BE2C (cell line): ENCODE measurements at places on chromosomes 3 and 15.

DNA sequence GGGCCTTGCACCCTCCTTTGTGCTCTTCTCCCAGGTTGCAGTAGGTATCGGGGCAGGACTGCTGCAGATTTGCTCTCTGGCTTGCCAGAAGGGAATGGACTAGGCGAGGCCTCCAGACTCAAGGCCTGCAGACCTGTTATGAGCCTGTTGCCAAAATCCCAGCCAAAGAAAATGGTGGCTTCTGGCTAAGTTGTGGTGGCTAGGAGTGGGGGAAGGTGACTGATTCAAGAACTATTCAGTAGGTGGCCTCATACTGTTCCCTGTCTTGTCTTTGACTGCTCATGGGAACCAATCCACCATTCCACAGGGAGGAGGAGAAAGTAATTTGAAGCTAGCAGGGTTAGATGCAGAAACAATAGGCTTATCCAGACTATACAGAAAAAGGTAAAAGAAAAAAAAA, 380.4 kb upstream of the PROK2 start:
- DNase-seq = no peak

- DNase-seq = peak; percentile 47
Observed at GRCh38 chr3:14847613-14848541, 29.1 kb downstream of the FGD5 start.

- DNase-seq = no peak
Observed at GRCh38 chr3:124007186-124007585, 15.3 kb upstream of the ROPN1 start.

DNA sequence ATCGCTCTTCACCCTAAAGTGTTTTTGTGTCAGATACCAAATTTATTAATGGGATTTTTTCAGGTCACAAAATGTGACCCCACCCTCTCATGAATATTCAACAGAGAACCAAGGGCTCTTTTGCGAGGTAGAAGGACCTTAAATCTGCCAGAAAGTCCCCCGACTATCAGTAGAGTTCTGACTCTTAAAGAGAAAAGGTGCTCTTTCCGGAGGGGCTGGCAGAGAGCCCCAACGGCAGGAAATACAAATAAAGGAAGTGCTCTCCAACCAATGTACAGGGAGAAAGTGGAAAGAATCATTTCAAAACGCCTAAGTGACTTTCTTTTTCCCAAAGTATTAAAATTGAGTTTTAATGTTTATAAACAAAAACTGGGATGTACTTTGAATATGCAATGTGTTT, 517.2 kb downstream of the FOXP1 start:
- no peak for DNase-seq

GRCh38 chr15:66039117-66039871, 170.0 kb downstream of the RAB11A start:
- no peak for DNase-seq

DNA sequence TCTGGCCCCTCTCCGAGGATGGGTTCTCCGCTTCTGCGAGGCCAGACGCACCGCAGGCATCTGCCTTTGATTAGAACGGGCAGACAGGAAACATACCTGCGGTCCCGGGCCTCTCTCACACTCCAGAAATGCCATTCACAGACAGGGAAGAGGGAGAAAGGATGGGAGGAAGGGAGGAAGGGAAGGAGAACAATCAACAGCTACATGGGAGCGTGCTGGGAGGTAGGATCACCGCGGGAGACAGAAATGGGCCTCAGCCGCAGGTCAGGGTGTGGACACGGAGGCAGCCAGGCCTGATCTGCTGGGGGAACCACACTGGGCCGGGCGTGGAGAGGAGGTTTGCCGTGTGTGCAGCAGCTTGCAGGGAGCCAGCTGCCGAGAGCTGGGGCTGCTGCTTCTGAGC, 90.7 kb upstream of the RGMA start:
- peak; percentile 39 for DNase-seq

GRCh38 chr3:156826896-156827882, 1.0 kb downstream of the LEKR1 start:
- no peak for DNase-seq

GRCh38 chr3:56988458-56989168, 71.9 kb upstream of the SPATA12 start:
- peak; percentile 69 for DNase-seq

- DNase-seq = no peak
Observed at GRCh38 chr3:68973639-68974038, 39.8 kb downstream of the EOGT start.

DNA sequence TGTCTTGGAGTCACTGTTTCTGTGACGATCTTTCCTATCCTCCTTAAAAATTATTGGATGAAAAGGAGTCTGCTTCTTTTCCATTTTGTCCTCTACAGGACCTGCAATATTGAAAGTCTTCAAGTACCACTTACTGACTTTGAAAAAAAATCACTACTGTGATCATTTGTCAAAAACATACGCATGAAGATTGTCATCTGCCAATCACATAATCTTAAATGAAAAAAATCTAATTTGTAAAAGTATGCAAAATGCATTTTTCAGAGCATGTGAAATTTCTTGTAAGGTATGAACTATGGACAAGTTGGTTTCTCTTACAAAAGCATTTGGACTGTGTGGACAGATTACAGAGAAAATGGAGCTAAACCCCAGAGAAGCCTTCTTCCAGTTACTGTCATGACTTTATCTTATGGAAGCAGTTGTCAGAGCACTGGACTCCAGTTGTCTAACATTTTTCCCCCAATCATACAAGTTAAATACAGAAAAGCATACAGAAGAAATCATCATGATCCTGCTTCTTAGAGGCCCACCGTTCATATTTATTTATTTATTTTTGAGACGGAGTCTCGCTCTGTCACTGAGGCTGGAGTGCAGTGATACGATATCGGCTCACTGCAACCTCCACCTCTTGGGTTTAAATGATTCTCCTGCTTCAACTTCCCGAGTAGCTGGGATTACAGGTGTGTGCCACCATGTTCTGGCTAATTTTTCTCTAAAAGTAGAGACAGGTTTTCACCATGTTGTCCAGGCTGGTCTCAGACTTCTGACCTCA, 3.4 kb upstream of the PXK start:
- no peak for DNase-seq

- no peak for DNase-seq
Observed at GRCh38 chr3:185958626-185959025, 20.8 kb upstream of the TRA2B start.

GRCh38 chr3:34382859-34383258, 584.4 kb downstream of the PDCD6IP start:
- no peak for DNase-seq

- no peak for DNase-seq
Observed at GRCh38 chr15:66165856-66166255, 87.7 kb downstream of the MEGF11 start.

GRCh38 chr3:46915297-46915822, 37.8 kb downstream of the PTH1R start:
- DNase-seq = no peak

DNA sequence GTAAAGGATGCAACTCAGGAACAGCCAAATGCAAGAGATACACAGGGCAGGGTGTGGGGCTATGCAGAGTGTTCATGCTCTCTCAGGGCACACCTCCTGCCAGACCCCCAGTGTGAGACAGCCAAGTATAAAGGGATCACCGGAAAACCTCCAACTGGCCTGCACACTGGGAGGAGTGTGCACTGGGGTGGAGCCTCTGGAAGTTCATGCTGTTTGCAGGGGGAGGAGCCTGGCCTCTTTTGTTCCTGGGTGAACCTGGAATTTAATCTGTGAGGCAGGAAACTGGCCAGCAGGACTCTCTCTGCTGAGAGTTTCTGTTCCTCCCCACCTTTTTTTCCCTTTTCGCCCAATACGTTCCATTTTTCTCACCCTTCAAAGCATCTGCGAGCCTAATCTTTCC, 204.1 kb downstream of the WNT5A start:
- no peak for DNase-seq

GRCh38 chr3:229183-229661, 32.7 kb downstream of the CHL1 start:
- no peak for DNase-seq

GRCh38 chr3:113263020-113263419, 51.7 kb downstream of the BOC start:
- no peak for DNase-seq

GRCh38 chr3:468172-468571, 271.6 kb downstream of the CHL1 start:
- DNase-seq = no peak

DNA sequence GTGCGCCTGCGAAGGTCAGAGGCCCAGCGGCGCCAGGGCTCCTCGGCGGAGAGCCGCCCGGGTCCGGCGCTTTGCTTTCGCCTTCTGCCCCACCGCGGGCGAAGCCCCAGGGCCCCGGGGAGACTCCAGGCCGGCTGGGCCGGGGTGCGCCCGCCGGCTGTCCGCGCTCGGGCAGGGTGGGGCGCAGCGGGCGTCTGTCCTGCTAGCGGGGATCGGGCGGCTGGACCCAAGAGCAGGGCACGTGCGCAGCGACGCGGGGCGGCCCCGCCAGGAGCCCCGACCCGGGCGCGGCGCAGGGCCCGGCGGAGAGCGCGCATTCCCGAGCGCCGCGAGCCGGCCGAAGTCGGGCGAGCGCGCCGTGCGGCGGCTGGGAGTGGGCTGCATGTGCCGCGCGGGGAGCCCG, 569 bp upstream of the ALDH1A3 start:
- DNase-seq = peak; percentile 35

- DNase-seq = no peak
Observed at GRCh38 chr3:188863999-188864406, 307.8 kb upstream of the TPRG1 start.

- no peak for DNase-seq
Observed at GRCh38 chr3:187758318-187758955, 13.2 kb upstream of the BCL6 start.

- no peak for DNase-seq
Observed at GRCh38 chr3:111989061-111989678, 9.6 kb upstream of the TAGLN3 start.
